Central memory CD8-positive, alpha-beta T cell (primary cell): ENCODE measurements at places on chromosomes 11 and 22.

DNA sequence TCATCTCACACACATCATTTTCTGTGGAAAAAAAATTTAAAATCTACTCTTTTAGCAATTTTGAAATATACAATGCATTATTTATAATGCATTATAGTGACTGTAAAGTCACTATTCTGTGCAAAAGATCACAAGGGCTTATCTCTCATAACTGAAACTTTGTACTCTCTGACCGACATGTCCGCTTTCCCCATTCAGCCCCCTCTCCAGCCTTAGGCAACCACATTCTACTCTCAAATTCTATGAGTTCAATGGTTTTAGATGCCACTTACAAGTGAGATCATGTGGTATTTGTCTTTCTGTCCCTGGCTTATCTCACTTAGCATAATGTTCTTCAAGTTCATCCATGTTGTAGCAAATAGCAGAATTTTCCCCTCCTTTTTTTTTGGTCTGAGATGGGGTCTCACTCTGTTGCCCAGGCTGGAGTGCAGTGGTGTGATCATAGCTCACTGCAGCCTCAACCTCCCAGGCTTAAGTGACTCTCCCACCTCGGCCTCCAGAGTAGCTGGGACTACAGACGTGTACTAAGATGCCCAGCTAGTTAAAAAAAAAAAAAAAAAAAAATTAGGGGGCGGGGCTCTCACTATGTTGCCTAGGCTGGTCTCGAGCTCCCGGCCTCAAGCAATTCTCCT, 44.5 kb downstream of the SYN3 start:
- DNase-seq = no peak
- H3K36me3 ChIP-seq = peaks cover 2% of the 10 kb centered on the region
- H3K27ac ChIP-seq = no peak overlapping the region
- peaks cover 11% of the 10 kb centered on the region for H3K27me3 ChIP-seq

DNA sequence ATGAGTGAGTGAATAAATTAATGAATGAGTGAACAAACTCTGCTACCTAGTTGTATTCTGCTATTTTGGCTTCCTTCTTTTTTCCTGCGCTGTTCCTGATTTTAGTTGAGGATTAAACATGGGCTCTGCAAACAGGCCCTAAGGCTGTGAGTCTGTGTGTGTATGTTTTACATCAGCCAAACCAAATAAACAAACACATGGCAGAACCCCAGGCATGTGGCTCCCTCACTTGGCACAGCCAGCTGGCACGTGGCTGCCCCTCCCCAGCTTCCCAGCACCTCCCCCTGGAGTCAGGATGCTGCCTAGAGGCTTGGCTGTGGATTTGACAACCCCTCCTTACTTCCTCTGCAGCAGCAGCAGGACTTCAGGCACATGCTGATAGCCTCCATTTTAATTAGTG, 593.2 kb downstream of the INSC start:
- no peaks in the 10 kb centered on the region for H3K4me1 ChIP-seq
- no peak overlapping the region for H3K4me3 ChIP-seq
- no peaks in the 10 kb centered on the region for H3K27me3 ChIP-seq
- no peaks in the 10 kb centered on the region for H3K36me3 ChIP-seq
- H3K27ac ChIP-seq = no peak overlapping the region

DNA sequence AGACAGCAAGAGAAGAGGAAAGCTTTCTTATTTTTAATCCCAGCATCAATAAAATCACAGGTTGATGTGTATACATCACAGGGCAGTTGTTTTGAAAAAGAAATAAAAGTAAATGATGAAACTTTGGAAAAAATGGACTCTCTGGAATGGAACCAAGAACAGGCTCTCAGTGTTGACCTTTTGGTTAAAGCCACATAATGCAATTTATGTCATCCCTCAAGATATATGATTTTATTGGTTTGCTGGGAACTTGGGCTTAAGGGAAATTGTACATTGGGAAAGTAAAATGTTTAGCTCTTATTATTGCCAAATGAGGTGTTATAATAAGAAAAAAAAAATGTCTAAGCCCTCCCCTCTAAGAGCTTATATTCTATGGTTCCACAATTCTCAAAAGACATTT, 139.8 kb upstream of the MTNR1B start:
- H3K27me3 ChIP-seq = no peaks in the 10 kb centered on the region
- H3K4me1 ChIP-seq = no peaks in the 10 kb centered on the region
- no peak overlapping the region for H3K4me3 ChIP-seq
- H3K27ac ChIP-seq = no peak overlapping the region
- DNase-seq = no peak

DNA sequence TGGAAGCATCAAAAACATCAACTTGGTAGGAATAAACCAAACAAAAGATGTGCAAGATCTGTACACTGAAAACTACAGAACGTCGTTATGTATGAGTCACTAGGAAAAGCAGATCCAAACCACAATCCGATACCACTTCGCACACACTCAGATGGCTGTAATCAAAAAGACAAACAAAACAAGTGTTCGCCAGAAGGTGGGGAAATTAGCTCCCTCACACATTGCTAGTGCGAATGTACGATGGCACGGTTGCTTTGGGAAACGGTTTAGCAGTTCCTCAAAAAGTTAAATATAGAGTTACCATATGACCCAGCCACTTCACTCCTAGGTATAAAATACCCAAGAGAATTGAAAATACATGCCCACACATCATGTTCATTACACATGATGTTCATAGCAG, 14.8 kb upstream of the CARD10 start:
- H3K27me3 ChIP-seq = peaks cover 18% of the 10 kb centered on the region
- no peak overlapping the region for H3K4me3 ChIP-seq
- peaks cover 7% of the 10 kb centered on the region for H3K4me1 ChIP-seq
- no peak overlapping the region for H3K27ac ChIP-seq

DNA sequence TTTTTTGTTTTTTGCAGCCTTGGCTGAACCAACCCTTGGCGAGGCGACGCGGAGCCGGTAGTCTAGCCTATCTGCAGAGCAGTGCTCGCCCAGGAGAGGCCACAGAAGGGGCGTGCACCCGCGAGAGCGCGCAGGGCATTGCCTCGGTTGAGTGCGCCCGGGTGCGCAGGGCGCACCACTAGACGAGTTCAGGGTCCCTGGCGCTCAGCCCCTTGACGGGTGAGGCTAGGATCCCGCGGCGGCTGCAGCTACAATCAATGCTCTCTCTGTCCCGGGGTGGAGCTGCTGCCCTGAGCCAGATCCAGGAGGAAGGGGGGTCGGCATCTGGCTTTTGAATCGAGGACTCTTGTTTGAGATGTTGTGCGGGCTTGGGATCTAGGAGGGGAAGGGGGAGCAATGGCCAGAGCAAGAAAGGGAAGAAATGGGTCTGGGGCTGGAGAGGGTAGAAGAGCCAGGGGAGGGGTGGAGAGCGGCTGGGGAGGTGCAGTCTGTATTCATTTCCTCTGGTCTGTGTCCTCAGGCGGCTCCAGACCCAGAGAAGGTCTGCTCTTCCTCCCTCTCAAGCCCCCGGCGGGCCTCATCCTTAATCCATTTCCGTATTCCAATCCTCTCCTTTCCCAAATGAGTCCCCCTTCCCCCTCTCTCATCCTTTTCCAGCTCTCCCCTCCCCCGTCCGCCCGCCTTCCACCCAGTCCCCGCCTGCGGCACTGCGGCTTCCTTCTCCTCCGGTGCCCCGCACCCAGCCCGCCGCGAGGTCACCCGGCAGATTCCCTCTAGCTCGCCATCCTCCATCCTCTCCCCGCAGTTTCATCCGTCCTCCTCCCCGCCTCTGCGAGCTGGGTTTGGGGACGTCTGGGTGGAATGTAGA, 797 bp downstream of the THY1 start:
- H3K27me3 ChIP-seq = peaks cover 90% of the 10 kb centered on the region
- H3K36me3 ChIP-seq = no peaks in the 10 kb centered on the region
- peak overlapping the region; percentile 46 for H3K4me3 ChIP-seq
- no peak overlapping the region for H3K27ac ChIP-seq

GRCh38 chr11:72218251-72218745, 1.7 kb downstream of the FOLR2 start:
- H3K27me3 ChIP-seq = peaks cover 46% of the 10 kb centered on the region
- no peak overlapping the region for H3K27ac ChIP-seq
- H3K4me1 ChIP-seq = peaks cover 10% of the 10 kb centered on the region
- no peak for DNase-seq
- no peak overlapping the region for H3K4me3 ChIP-seq
